ENCODE measurements at places on chromosomes 13 and 19.

DNA sequence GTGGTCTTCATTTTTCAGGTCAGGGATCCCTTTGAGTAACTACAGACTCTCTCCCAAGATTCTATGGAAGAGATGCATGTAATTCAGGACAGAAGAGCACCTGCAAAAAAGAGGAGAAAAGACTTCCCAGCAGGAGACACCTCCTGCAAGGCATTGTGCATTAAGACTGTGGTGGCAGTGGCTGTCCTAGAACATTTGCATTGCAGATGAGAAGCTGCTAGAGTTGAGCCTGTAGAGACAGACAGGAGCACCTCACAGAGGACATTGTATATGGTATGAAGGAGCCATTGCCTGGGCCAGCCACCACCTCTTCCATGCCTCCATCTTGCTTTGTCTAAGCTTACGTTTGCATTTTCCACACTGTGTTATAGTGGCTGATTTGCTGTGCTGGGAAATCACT lies 11.2 kb upstream of the MYO16 start:
- no peak for DNase-seq

DNA sequence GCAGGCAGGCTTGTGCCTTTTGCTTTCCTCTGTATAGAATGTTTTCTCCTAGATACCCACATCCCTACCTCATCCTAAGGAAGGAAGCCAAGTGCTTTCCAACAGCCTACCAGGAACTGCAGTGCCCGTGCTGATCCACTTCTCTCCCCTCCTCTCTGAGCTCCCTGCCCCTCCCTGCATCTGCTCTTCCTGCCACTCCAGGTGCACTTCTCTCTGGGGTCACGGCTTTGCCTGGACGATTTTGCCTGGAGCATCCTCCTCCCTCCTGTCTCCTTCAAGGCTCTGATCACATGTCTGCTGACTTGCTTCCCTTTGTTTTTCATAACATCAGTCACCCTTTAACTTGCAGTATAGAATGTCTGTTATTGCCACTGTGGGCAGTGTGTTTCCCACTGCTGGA lies 34.7 kb upstream of the IRS2 start:
- DNase-seq, result no peak

DNA sequence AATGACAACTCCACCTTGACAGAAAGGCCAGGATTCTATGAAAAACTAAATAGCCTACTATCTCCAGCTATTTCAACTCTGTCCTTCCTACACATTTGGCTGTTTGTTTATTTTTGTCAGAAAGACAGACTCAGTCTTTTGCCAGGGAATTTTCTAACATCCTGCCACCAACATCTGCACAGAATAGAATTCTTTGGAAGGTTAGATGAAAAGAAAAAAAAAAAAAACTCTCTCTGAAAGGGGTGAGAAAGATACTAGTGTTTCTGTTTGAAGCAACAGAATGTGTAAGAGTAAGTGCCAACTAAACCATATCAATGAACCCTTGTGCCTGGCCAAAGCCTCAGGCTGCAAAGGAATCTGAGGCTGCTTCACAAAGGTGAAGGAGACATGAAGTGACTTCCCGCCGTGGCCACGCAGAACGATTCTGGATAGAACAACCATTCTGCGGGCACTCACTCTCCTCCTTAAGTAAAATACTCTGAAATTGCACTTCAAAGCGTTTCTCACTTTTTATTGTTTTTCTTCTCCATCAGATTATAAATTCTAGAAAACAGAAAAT lies 498.2 kb downstream of the IRS2 start:
- DNase-seq, result no peak

DNA sequence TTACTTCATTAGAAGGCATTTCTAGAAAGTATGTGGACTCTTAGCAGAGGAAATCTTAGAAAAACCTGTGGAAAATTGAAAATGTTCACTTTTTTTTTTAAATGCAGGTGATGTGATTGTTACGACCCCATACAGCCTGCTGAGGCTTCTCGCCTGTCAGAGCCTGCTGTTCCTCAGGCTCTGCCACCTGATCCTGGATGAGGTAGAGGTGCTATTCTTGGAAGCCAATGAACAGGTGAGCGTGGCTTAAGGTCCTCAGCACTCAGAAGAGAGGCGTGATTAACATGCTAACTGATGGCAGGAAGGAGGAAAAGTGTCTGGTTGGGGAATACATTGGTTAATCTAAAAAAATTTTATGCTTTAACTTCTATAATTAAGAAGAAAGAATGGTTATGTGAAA lies 71.4 kb downstream of the SLC7A9 start:
- DNase-seq, result no peak

- DNase-seq, result no peak
These were observed 1000.6 kb downstream of the OLFM4 start for GRCh38 chr13:54029226-54029625.

DNA sequence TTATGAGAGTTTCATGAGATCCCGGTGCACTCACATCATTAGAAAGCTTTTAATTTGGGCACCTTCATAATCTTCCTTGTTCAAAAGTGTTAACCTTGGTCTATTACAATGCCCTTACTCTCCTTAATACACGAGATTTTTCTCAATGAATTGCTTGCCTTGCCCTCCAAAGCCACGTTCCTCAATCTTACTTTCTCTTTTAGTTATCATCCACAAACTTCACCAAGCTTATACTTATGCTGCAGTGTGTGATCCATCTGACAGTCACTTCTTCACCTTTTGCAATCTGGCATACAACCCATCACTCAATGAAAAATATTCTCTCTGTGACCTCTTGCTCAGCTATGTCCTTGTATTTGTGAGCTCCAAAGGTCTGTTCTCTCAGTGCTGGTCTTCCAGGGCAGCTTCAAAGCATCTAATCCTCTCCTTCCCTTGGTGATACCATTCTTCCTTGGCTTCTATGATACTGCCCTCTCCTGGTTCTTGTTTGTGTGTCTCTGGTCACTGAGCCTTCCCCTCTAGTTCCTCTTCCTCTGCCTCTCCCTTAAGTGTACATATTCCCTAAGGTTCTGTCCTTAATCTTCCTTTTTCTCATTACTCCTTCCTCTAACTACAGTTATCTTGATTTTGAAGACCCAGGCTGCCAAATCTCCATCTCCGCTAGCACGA lies 202.2 kb upstream of the STARD13 start:
- no peak for DNase-seq

- no peak for DNase-seq
These were observed 8.5 kb upstream of the USP29 start for GRCh38 chr19:57111329-57111644.

GRCh38 chr13:96652506-96652905 lies 341.8 kb downstream of the OXGR1 start:
- DNase-seq, result no peak

DNA sequence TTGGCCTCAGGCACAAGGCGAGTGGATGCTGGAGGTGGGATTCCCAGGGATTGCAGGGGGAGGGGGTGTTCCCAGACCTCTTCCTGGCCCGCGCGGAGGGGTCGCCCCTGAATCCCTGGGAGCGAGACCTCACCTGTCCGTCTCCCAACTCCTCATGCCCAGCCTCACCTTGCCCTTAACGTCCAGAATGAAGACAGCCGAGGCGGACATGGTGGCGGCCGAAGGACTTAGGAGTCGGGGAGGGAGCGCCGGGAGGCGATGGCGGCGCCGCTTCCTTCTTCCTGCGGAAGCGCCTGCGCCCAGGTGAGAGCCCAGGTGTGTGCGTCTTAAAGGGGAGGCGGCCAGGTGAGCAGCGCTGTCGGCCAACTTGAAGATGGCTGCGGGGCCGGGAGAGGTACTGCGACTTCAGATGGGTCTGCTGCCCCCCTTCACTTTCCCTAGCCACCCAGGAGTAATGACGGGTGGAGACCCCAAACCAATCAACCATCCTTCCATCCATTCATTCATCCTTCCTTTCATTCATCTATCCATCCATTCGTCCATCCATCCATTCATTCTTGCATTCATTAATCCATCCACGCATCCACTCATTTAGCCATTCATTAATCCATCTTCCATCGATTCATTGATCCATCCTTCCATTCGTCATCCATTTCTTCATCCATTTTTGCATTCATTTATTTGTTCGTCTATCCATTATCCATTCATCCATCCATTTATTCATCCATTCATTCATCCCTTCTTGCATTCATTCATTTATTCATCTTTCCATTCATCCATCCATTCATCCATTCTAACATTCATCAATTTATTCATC lies at the start of gene AP1M2:
AP1M2 (minus strand) TSS at position 291 of the 817 bp plus-strand sequence; CDS start at position 210, 81 bp downstream.
- no peak for DNase-seq

DNA sequence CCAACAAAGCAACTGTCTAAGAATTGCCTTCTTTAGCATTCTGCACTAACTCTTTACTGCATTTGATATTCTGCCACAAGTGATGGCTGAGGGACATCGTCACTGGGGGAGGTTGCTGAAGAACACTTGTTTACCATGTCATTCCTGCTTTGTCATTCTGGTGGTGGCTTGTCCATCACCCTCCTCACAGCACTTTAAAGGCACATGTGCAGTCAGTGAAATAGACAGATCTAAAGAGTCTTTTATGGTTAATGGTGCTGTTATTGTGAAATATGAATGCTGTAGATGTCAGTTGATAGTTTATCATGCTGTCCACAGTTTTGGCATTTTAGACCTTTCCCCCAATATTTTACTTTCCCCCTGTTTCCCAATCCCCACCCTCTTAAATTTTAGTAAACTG lies 120.9 kb upstream of the TSC22D1 start:
- no peak for DNase-seq

GRCh38 chr13:103931331-103931845 lies 865.2 kb upstream of the SLC10A2 start:
- no peak for DNase-seq

DNA sequence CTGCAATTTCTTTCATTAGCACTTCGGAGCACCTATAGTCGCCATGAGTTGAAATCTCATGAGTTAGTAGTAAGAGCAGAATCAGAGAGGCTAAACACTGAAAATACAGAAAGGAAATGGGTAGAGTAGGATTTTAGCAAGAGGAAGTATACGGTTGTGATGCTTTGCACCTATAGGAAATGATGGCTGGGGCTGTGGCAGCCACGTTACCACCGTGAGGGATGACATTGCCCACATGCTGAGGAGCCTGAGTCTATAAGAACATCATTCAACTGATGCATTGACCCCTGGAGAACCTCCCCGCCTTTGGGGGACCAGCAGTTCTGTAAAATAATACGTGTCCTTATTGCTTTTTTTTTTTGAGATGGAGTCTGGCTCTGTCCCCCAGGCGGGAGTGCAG lies 20.4 kb downstream of the FAM187B start:
- no peak for DNase-seq

DNA sequence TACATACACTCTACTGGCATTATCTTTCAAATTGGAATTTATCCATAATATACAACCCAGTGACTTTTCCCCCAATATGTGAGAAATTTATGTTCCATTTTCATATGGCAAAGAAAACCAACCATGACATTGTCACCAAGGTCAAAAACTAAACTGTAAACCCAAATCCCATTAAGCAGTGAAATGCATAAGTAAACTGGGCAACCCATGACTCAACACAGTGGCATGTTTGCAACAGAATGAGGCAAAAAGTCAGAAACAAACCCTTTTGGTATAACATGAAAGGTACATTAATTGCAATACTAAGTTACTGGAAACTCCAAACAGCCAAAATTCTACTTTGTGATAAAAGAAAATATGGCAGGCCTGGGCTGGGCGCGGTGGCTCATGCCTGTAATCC lies 4.9 kb downstream of the ZNF878 start:
- DNase-seq, result no peak

- no peak for DNase-seq
These were observed 3.5 kb upstream of the STK24 start for GRCh38 chr13:98580420-98580819.

- no peak for DNase-seq
These were observed 128.8 kb downstream of the SIPA1L3 start for GRCh38 chr19:38035515-38036495.

Data from CD4-positive, alpha-beta T cell treated with Interleukin-2 at 100 ng/mL for 4 hours (primary cell).